ENCODE measurements at places on chromosomes 16 and 17.

DNA sequence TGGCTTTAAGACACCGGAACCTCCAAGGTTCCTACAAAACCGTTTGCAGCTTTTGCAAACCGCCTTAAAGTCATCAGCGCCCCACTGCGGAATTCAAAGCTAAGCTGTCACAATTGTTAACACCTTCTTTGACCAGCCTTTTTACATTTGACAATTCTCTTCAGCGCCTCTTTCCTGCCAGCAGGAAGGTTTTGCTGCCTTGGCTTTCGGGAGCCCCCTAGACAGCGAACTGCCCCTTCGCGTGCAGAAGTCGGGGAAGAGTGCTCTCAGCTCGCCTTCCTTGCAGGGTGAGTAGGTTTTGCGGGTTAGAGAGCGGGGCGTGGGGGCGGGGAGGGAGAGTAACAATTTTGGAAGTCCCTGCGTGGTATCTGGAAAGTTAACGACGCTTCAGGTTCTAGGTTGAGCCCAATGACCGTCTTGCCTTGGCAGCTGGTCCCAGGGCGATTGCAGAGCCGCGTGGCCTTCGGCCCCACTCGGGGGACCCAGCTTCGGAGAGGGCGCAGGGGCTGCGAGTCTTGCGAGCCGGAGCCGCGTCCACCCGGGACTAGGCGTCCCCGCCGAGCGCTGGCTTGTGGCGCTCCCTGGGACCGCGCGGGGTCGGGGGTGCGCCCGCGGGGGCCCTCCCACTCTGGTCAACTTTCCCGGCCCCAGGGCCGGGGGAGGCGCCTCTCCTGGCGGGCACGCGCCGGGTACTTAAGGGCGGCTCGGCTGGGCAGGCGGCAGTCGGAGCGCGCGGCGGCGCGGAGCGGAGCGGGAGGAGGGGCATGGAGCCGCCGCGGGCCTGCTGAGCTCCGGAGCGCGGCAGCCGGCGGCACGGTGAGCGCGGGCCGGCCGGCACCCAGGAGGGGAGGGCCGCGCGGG, at the start of gene HAS3:
TSS of gene HAS3 (plus strand) at position 153 of the 861 bp plus-strand sequence. CDS start 3,743 bp downstream, outside the sequence.
- DNase-seq: no peak
- H3K36me3 ChIP-seq: peaks cover 22% of the 10 kb centered on the region
- H3K4me1 ChIP-seq: peaks cover 75% of the 10 kb centered on the region
- H3K27ac ChIP-seq: peak within 1 kb of the TSS; percentile 70

GRCh38 chr16:31223044-31223443, 6.1 kb upstream of the PYDC1 start:
- no peak overlapping the region for H3K27ac ChIP-seq
- no peaks in the 10 kb centered on the region for H3K36me3 ChIP-seq
- DNase-seq: no peak

DNA sequence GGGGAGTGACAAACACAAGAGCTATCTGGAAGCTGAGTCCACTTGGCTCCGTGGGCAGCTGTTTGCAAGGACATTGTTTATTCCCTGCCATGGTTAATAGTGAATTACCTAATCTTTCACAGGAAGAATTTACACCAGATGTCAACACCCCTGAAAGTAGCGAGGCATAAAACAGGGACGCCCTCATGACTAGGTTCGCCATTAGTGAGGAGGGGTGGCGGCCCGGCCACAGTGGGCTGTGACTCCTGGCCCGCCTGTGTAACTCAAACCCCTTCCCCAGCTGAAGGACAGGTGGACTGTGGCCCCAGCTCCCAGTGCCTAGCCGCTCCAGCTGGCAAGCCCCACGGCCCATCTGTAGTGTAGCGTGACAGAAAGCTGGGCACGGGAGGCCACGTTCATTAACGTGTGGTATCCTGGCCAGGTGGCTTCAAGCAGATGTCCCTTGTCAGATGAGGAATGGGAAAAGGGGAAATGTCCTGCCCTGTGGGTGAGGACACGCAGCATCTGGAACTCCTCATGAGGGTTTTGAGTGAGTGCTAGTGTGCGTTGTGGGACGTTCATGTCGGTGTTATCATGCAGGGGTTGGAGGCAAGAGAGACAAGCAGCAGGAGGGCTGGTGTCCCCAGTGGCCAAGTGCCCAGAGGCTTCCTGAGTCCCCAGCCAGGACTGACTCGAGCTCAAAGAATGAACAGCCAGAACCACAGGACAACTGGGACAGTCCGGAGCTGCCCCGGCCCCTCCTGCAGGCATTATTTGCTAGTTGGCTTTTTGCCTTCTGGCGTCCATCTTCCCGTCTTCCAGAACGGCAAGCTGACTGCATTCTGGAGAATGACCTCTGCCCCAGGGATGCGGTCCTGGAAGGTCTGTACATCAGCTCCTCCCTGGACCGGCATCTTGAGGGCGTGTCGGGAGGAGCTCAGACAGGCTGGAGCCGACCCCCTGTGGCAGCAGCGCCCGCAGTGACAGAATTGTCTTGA, 19.2 kb downstream of the KDM8 start:
- H3K4me3 ChIP-seq: no peak overlapping the region
- H3K36me3 ChIP-seq: no peaks in the 10 kb centered on the region

DNA sequence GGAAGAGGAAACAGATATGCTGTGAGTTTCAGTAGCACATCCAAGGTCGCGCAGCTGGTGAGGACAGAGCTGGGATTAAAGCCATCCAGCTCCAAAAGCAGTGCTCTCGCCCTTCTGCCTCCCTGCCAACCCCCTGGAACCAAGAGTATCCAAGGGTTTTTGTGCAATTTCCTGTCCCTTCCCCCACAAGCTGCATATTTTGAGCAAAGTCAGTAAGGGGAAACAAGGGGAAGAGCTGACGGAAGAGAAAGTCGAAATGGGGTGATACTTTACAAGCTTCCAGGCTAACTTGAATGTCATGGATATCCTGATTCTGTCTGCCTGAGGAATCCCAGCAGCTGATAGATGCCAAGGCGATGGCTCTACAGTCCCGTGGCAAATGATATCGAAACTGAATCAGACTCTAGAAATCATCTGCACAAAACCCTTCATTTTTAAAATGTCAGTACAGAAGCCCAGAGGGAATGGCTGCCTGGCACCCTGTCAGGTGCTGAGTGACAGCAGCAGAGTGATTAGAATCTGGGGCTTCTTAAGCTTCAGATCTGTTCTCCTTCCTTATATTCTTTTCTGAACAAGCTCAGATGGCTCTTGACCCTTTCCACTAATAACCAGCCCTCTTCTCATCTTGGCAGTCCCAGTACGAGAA, 42.9 kb upstream of the TEKT3 start:
- H3K4me3 ChIP-seq: peak overlapping the region; percentile 28
- H3K27ac ChIP-seq: peak overlapping the region; percentile 88
- H3K36me3 ChIP-seq: no peaks in the 10 kb centered on the region
- H3K27me3 ChIP-seq: no peaks in the 10 kb centered on the region

GRCh38 chr16:81522108-81522701, 77.6 kb downstream of the CMIP start:
- peaks cover 52% of the 10 kb centered on the region for H3K4me1 ChIP-seq
- H3K36me3 ChIP-seq: peaks cover 12% of the 10 kb centered on the region
- H3K27ac ChIP-seq: peak overlapping the region; percentile 94
- no peaks in the 10 kb centered on the region for H3K27me3 ChIP-seq

GRCh38 chr16:22424161-22424937, 49.9 kb upstream of the CDR2 start:
- no peaks in the 10 kb centered on the region for H3K27me3 ChIP-seq
- H3K4me3 ChIP-seq: no peak overlapping the region
- H3K27ac ChIP-seq: peak overlapping the region; percentile 57
- peaks cover 9% of the 10 kb centered on the region for H3K36me3 ChIP-seq
- DNase-seq: no peak
- peaks cover 12% of the 10 kb centered on the region for H3K4me1 ChIP-seq

- H3K4me1 ChIP-seq: peaks cover 53% of the 10 kb centered on the region
- peak overlapping the region; percentile 81 for H3K27ac ChIP-seq
- H3K27me3 ChIP-seq: no peaks in the 10 kb centered on the region
- DNase-seq: no peak
These were observed 1.4 kb upstream of the PRPSAP2 start for GRCh38 chr17:18856570-18856915.

- no peaks in the 10 kb centered on the region for H3K27me3 ChIP-seq
- no peaks in the 10 kb centered on the region for H3K36me3 ChIP-seq
- peaks cover 7% of the 10 kb centered on the region for H3K4me1 ChIP-seq
- peak overlapping the region; percentile 17 for H3K27ac ChIP-seq
These were observed 82.5 kb downstream of the ZDHHC7 start for GRCh38 chr16:84928679-84929420.

DNA sequence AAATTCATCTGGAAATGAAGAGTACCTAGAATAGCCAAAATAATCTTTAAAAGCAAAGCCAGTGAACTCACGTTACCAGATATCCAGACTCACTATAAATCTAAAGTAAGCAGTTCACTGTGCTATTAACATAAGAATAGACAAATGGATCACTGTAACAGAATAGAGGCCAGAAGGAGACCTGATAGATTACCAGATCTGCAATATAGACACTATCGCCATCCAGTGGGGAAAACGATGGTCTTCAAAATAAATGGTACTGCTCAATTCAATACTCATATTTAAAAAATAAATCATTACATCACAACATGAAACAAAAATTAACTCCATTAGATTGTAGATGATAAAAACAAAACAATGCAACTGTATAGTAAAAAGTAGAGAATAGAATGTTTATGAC, 158.6 kb upstream of the CDH8 start:
- no peak overlapping the region for H3K27ac ChIP-seq
- no peaks in the 10 kb centered on the region for H3K36me3 ChIP-seq

DNA sequence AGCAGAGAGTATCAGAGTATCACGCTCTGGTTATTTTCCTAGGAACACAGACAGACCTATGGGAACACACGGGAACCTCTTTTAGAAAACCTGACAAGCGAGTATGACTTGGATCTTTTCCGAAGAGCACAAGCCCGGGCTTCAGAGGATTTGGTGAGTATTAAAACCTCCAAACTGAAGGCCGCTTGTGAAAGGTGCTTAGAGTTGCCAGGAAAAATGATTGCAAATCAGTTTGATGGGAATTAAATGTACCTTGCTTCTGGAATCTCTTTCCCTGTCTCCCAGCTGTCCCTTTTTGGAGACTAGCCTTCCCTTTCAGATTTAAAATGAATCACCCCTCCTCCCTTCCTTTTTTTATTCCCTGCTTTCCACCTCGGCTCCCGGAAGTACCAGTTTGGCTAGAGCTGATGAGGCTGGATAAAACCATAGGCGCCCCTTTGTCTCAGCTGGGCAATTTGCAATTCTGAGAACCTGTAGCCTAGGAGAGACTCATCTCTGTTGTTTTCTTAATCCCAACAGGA, 27.3 kb downstream of the KAT7 start:
- H3K27me3 ChIP-seq: no peaks in the 10 kb centered on the region
- no peak overlapping the region for H3K4me3 ChIP-seq

- H3K36me3 ChIP-seq: no peaks in the 10 kb centered on the region
- no peaks in the 10 kb centered on the region for H3K4me1 ChIP-seq
- no peak overlapping the region for H3K27ac ChIP-seq
- no peak for DNase-seq
- H3K27me3 ChIP-seq: peaks cover 20% of the 10 kb centered on the region
These were observed 313.3 kb upstream of the XYLT1 start for GRCh38 chr16:17784073-17784472.

GRCh38 chr17:75086496-75087181, 1.1 kb upstream of the SLC16A5 start:
- peaks cover 37% of the 10 kb centered on the region for H3K4me1 ChIP-seq
- peak overlapping the region; percentile 92 for H3K27ac ChIP-seq
- H3K4me3 ChIP-seq: peak overlapping the region; percentile 71
- no peaks in the 10 kb centered on the region for H3K27me3 ChIP-seq

DNA sequence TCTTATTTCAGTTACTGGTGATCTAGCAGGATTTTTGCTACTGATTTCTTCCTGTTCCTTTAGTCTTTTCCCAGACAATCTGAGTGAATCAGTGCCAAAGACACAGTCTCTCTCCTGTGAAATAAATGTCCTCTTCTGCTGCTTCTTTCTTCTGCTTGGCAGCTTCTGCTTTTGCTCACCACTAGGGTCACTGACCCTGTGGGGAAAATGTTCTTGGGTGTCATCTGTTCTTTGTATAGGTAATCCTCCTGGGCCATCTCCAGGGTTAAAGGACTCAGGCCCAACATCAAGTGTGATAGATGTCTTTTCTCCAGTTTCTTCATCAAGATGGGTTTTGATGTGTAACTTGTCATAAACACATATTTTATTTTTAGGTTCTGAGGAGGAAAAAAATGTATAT, 5.2 kb downstream of the PALB2 start:
- no peak overlapping the region for H3K27ac ChIP-seq
- no peak overlapping the region for H3K4me3 ChIP-seq
- H3K36me3 ChIP-seq: no peaks in the 10 kb centered on the region
- peaks cover 12% of the 10 kb centered on the region for H3K4me1 ChIP-seq
- no peak for DNase-seq
- no peaks in the 10 kb centered on the region for H3K27me3 ChIP-seq

GRCh38 chr16:66156538-66156937, 210.0 kb upstream of the CDH5 start:
- DNase-seq: no peak
- H3K27ac ChIP-seq: no peak overlapping the region
- H3K36me3 ChIP-seq: no peaks in the 10 kb centered on the region
- H3K4me3 ChIP-seq: no peak overlapping the region
- peaks cover 6% of the 10 kb centered on the region for H3K4me1 ChIP-seq
- no peaks in the 10 kb centered on the region for H3K27me3 ChIP-seq

GRCh38 chr16:68645494-68646388, 631 bp downstream of the CDH3 start:
- H3K4me3 ChIP-seq: peak overlapping the region; percentile 49
- H3K27ac ChIP-seq: peak overlapping the region; percentile 71
- H3K4me1 ChIP-seq: peaks cover 59% of the 10 kb centered on the region

- no peaks in the 10 kb centered on the region for H3K4me1 ChIP-seq
- no peaks in the 10 kb centered on the region for H3K36me3 ChIP-seq
- no peak overlapping the region for H3K4me3 ChIP-seq
- peaks cover 3% of the 10 kb centered on the region for H3K27me3 ChIP-seq
These were observed 6.2 kb downstream of the VAT1L start for GRCh38 chr16:77794586-77794985.

DNA sequence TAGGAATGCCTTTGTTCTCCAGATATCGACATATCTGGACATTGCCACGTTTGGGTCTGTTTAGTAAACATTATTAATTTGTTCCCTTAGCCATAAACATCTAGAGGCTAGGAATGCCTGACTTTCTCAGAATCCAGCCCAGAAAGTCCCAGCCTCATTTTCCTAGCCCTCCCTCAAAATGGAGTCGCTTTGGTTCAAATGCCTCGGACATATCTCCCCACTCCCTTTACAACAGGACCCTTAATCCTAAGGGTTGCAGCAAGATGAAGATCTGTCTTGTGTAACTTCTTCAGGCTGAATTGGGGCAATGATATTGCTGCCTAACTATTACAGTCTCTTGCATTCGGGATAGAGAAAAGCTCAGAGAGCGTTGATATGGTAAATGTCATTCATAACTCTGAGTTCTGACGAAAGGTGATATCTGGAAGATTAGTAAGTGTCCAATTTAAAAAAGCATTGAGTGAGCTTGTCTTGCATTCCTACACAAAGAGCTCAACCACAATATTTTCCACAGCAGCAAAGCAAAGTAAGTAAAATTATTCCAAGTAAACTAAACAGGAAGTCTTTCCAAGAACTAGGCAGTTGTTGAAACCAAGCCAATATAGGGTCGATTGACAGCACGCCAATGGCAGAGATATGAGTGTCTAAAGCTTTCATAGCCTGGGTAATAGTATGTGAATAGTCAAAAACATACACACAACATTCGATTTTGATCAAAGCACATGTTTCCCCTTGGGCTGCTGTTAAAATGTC, 46.0 kb upstream of the ARL4D start:
- peaks cover 10% of the 10 kb centered on the region for H3K4me1 ChIP-seq
- no peaks in the 10 kb centered on the region for H3K27me3 ChIP-seq
- no peak overlapping the region for H3K27ac ChIP-seq
- H3K4me3 ChIP-seq: no peak overlapping the region

All from esophagus squamous epithelium (tissue), 5 donors.